ENCODE measurements at places on chromosomes 2 and 18.
A peak's percentile ranks its signal among the peaks of the same experiment; 100 is the strongest.

DNA sequence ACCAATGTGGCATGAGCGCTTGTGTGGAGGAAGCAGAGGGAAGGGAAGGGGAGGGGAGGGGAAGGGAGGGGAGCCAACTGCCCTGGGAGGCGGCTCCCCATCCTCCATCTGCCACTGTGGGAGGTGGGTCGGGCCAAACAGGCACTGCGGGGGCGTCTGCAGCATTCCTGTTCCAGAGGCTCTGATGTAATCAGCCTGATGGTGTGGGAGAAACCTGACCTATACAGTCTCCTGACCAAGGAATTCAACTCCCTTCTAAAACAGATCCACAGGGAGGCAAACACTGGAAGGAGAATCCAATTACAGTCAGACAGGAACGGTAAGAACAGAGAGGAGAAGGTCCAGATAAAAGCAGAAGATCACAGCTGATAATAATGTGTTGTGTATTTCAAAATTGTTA lies 88.8 kb downstream of the CD8B2 start:
- DNase-seq = no peak

DNA sequence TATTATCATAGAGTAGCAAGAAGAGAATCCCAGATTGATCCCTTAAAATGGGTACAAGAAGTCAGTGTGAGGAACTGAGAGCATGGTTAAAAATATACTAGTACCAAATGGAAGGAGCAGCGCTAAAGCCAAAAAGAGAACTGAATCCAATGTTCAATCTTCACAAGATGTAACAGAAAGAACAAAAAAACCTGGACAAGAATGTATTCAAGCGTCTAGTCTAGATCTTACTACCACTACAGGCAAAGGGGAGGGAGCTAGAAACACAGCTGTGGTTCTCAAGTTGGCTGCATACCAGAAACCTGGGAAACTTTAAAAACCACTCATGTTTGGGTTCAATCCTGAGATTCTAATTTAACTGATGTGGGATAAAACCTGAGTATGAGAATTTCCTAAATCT lies 57.5 kb downstream of the PIAS2 start:
- DNase-seq = no peak

DNA sequence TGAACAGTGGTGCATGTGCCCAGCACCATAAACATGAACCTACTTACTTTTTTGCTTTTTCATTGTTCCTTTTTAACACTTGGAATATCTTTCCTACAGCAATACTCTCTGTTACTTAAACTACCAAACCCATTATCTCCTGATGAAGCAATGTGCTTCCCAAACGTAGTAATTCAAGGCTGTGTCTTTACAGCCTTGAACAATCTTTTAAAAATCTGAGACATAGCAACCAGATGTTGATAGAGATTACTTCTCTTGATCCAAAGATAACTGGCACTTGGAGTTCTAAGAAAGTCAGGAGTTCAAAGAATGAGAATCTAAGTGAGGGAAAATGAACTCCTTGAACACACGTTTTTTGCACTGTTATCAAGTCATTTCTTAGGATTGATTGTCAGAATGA lies 40.4 kb downstream of the ATP8B1 start:
- no peak for DNase-seq

GRCh38 chr2:96549466-96549785 lies 12.9 kb downstream of the ARID5A start:
- DNase-seq = no peak

- no peak for DNase-seq
Observed at GRCh38 chr2:218146056-218146455, 20.2 kb downstream of the CXCR2 start.

- no peak for DNase-seq
Observed at GRCh38 chr2:239392688-239393387, 8.0 kb downstream of the HDAC4 start.

DNA sequence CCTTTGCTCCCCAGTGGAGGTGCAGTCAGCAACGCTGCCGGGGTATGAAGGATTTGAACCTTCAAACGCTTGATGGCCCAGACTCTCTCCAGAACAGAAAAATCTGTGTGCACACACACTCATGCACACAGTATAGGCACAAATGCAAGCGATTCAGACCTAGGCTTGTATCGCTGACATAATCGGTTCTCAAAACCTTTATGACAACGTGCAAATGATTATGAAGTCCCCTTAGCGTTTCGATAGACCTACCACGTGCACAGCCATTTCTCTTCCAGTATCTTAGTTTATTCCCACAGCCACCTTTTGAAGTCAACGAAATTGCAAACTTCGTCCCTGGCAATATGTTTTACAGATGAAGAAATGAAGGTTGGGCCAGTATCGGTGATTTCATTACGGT lies 138.9 kb upstream of the MYCN start:
- DNase-seq = no peak

- DNase-seq = peak; percentile 80
Observed at GRCh38 chr2:197168705-197169104, 141.9 kb downstream of the ANKRD44 start.

- peak; percentile 52 for DNase-seq
Observed at GRCh38 chr2:7031547-7032245, 114.5 kb downstream of the RNF144A start.

- no peak for DNase-seq
Observed at GRCh38 chr2:143132355-143132754, 3.1 kb downstream of the ARHGAP15 start.

GRCh38 chr2:10571057-10571456 lies 118.7 kb downstream of the NOL10 start:
- DNase-seq = no peak

DNA sequence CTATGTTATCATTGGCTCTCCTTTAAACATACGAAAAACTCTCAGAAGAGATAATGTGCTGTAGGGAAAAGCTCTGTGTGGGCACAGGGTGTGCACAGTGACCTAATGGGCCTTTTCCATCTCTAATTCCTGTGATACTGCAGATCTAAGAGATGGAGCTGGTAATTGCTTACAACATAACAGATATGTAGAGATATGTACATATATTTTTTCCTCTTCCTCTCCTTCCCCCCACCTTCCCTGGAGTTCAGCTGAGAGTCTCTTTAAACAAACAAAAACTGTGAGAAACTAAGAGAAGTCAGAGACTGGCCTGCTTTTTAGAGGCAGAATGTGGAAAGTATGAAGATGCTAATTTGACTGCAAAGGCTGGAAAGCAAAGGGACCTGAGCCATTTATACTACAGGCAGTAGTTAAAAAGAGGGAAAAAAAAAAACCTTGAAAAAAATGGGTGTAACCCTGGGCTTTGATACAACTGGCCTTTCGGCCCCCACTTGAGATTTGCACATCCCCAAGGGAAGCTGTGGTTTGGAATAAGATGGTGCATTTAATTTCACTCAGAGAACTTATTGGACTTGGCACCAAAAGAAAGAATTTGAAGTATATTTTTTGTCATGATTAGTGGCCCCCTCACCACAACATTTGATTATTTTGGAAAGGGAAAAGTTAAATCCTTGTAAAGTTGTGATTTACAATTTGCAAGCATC lies 502.2 kb upstream of the ZEB2 start:
- no peak for DNase-seq

DNA sequence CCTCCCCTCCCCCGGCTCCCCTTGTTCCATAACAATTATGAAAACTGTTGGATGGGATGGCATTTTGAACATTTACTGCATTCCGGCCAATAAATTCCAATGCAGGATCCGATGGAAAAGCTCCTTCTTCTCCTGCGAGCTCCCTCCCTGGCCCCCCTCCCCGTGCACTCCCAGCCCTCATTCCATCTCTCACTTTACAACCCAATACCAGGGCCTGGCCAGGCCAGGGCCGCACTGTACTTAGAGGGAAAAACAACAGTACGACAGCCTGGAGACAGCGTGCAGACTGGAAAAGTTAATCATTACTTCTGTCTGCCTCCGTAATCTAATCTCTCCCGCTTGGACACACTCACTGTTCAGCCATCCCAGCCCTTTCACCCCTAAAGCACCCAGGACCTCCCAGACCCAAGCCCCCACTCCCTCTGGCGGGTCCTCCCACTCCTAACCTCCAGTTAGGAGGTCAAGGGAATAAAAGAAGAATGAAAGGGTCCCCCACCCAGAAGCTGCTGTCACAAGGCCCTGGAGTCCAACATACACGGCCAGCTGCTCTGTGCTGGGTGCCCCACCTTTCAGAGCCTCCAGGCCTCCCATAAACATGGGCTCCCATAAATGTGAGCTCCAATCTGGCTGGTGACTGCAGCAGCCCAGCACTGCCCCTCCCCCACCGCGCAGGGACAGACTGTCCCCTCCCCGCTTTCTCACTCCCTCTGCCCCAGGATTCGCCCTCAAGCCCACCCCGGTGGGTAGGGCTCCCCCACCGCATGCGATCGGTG lies 20.6 kb downstream of the SMAD7 start:
- peak; percentile 81 for DNase-seq

- no peak for DNase-seq
Observed at GRCh38 chr18:35435401-35435800, 58.3 kb upstream of the ZNF396 start.

DNA sequence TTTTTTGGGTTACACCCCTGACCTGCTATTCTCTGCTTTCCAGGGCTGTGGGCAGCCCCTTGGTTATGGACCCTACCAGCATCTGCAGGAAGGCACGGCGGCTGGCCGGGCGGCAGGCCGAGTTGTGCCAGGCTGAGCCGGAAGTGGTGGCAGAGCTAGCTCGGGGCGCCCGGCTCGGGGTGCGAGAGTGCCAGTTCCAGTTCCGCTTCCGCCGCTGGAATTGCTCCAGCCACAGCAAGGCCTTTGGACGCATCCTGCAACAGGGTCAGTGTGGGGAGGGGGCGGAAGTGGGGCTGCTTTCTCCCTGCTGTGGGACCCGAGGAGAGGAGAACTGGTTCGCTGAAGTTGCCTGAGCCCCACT lies 9.7 kb upstream of the WNT10A start:
- DNase-seq = no peak

DNA sequence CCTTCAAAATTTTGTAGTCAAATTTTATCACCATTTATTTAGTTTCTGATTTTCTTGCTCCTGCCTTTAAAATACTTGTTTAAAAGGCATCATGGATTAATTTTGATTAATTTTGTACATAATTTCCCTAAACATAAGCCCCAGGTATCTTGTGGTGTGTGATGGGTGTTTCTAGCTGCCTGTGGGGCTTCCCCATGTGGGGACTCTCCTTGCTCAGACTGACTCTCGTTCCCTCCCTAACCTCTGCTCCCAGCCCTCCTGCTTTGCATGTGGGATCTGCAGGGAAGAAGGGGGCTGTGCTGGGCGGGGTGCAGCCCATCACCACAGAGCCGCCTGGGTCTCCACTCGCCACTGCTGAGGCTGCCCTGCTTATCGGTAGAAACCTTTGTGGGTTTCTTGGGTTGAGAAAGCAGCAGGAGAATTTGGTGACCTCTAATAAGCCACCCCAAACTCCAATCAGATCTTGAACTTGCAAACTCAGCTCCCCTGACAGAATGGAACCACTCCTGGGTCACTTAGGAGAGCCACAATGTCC lies 72.5 kb downstream of the MRPS9 start:
- no peak for DNase-seq

DNA sequence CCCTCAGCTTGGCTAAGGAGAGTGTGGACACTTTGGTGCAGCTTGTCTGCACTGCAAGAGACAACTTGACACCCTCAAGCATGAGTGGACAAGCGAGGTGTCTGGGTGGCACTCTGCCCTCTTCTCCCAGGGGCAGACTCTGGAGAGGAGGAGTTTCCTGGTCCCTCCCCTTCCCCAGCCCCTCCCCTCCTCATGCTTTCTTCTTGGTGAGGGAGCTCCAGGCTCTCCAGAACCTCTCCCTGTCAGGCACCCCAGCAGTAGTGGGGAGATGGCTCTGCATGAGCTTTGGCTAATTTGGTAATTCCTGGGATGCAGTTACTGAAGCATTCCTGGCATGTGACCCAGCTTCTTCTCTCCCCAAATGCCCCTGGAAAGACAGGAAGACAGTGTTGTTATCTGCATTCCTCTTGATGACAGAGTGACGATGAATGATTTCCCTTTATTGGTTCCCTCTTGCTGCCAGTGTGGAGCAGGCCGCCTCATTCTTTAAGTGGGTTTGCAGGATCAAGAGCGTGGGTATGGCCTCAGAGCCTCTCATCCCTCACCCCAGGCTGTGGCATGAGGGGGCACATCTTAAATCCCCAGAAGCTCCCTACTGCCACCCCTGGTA lies 89.2 kb downstream of the STPG4 start:
- no peak for DNase-seq

- DNase-seq = no peak
Observed at GRCh38 chr2:198371921-198372543, 567.6 kb downstream of the PLCL1 start.

- DNase-seq = no peak
Observed at GRCh38 chr18:53911200-53911599, 313.3 kb downstream of the MBD2 start.

DNA sequence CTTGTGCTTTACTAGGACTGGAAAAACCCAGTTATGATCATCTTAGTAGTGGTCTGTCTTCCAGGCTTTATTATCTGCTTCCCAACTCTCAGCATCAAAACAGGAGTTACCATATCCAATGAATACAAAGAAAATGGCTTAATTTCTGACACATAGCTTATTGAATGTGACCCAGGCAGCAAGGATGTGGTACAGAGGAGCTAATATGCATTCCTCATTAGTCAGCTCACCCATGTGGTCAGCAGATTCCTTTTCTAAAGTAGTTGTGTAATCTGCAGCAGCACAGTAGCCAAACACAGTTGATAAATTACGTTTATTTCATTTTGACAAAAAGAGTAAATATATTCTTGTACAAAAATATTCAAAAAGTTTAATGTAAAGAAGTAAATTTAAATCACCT lies 43.6 kb downstream of the TSPYL6 start:
- DNase-seq = peak; percentile 26

DNA sequence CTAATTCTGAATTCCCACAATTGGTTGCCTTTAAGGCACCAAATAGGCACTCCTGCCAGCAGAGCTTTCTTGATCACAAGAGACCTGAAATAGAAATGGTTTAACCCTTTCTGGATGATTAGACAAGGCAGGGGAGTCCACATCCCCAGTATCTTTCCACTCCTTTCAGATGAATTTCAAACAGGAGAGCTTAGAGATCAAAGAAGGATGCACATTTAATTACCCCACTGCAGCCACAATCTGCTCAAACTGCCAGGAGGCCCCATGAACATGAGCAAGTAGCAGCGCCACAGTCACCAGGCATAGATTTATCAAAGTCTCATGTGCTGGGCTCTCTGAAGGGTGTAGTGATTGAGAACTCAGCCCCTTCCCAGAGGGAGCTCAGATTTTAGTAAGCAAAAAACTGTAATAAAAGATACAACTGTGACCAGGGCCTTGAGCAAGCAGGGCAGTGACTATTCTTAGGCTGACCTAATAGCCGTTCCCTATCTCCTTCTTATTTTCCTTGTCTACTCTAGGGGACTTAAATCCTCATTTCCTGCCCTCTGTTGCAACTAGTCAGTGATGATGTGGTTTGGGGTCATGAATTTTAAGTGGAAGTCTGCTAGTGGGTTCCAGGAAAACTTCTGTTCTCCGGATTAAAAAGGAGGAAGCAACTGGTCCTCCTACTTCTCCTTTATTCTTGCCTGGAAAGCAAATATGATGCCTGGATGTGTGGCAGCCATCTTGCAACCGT lies 53.7 kb downstream of the SLC4A3 start:
- no peak for DNase-seq

GRCh38 chr2:196410008-196410407 lies 229.5 kb upstream of the CCDC150 start:
- no peak for DNase-seq

All from HuH-7 (cell line).